ENCODE measurements at places on chromosomes 6 and 20.

- no peak for DNase-seq
Measured at GRCh38 chr6:75746221-75746620, 2.8 kb upstream of the MYO6 start.

DNA sequence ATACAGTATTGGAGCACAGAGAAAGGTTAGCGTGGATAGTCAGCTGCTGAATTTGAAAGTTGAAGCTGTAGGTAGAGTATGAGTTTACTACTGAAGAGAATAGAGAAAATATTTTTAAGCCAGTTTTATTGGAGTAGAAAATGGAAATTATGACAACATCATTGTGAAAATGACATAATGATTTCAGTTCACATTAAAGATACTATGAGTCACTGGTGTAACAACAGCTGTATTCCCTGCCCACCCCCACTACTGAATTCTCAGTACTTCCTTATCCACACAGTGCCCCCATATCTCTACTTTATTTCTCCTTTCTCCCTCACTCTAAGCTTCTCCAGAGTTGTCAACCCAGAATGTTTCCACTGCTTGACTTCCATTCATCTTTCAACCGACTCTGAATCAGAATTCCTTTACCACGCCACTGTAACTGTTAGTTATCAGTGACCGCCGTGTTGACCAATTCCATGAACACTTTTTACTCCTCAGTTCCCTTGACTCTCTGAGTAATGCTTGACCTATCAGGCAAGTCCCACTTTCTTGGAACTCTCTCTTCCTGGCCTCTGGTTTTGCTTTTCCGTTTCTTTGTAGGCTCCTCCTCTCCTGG lies 139.6 kb downstream of the AIG1 start:
- no peak for DNase-seq

DNA sequence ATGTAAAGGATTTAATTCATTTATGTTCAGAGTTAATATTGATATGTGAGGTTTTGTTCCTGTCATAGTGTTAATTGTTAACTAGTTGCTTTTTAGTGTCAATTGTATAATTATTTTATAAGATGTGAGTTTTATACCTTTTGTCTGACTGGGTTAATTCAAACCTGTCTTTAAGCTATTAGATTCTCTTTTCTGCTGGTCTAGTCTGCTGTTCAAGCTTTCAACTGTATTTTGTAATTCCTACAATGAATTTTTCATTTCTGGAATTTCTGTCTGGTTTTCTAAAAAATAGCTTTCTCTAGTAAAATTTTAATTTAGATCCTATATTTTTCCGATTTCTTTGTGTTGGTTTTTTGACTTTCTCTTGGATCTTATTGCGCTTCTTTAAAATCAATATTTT lies 26.5 kb downstream of the IGF2R start:
- no peak for DNase-seq

DNA sequence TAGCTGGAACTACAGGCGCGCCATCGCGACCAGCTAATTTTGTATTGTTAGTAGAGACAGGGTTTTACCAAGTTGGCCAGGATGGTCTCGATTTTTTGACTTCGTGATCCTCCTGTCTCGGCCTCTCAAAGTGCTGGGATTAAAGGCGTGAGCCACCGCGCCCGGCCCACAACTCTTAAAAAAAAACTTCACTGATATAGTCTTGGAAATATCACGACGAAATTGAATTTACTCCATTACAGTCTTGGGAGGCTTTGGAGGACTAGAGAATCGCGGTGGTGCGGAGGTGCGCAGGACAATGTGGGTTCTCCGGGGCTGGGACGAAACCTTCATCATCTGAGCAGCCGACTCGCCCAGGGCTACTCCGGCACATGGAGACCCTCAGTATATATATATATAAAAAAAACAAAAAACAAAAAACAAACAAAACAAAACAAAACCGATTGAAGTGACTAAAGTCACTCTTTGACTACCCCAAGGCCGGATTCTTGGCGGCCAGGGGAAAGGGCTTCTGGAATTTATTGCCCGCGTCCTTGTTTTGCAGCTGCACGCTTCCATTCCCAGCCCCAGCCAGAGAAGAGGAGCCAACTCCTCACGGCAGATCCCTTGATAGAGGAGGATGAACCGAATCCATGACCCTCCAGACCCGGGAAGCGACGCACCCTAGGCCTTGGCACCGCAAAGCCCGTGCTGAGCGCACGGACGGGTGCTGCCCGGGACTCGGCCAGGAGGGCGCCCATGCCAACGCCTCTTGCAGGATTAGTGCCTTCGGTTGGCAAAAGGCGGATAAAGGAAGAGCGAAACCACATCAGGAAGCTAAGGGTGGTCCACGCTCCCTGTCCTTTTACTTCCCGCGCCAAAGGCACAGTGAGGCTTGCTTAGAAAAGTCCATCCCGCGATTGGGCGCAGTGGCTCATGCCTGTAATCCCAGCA lies 1.7 kb upstream of the GCM2 start:
- DNase-seq, result no peak

GRCh38 chr6:100663219-100663863 lies 198.6 kb upstream of the SIM1 start:
- DNase-seq, result no peak

DNA sequence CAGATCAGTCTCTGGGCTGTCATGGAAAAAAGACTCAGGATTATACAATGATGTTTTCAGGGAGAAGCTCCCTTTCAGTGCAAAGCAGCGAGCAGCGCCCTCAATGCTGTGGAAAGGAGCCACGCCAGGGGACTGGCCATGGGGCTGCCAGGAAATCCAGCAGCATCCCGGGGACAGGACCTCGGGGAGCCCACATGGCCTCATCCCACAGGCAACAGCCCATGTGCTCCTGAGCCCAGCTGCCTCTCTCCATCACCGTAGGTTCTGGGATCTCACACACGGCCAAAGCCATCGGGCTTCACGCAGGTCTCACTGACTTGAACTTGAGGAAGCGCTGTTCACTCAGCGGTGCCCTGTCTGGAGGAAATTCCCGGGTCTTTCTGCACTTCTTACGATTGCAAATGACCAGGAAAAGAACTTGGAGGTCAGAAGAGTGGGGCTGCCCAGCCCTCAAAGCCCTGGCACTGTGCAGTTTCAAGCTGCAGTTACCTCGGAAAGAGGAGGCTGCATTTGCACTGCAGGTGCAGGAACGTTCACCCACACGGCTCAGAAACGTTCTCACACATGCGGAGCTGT lies 125.9 kb upstream of the THBS2 start:
- DNase-seq, result no peak

DNA sequence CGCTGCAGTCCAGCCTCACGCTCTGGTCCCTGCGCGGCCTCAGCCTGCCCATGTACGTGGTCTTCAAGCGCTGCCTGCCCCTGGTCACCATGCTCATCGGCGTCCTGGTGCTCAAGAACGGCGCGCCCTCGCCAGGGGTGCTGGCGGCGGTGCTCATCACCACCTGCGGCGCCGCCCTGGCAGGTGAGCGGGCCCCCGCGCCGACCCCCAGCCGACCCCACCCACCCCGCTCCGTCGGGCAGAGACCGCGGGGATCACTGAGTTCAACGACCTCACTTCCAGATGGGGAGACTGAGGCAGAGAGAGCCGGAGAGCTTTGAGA lies 545 bp downstream of the SLC35D3 start:
- DNase-seq, result no peak

DNA sequence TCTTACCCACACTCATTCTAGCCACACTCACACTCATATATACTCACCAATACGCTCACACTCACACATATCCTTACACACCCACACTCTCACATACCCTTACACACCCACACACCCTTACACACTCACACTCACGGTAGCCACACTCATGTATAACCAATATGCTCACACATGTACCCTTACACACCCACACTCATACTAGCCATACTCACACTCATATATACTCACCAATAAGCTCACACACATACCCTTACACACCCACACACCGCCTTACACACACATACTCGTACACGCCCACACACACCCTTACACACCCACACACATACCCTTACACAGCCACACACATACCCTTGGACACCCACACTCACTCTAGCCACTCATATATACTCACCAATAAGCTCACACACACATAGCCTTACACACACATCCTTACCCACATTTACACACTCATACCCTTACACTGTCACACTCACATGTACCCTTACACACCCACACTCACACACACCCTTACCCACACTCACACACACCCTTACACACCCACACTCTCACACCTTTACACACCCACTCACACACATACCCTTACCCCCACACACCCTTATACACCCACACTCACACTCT lies 192.5 kb upstream of the SNX9 start:
- no peak for DNase-seq

- DNase-seq, result no peak
Measured at GRCh38 chr20:58048096-58048702, 180.3 kb downstream of the ANKRD60 start.

- no peak for DNase-seq
Measured at GRCh38 chr6:56364431-56364826, 117.0 kb upstream of the COL21A1 start.

- no peak for DNase-seq
Measured at GRCh38 chr6:24909241-24910216, 26.2 kb downstream of the RIPOR2 start.

DNA sequence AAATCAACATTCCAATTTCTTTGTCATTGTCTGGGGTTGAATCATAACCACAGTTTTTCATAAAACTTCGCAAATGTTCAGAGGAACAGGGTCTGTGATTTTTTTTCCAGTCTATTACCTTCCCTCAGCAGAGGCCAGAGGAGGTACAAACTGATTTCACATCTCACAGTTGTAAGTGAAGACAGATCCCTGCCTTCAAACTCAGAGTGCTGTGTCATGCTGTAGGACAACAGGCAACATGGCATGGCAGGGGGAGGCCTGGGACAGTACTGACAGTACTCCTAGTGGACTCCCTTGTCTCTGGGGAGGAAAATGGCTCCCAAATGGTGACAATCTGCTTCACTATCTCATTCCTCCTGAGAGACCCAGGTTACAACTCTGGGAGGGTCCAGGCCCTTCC lies 308.6 kb downstream of the CDC5L start:
- DNase-seq, result no peak

GRCh38 chr20:45752746-45753145 lies 30.6 kb downstream of the SPINT4 start:
- DNase-seq, result no peak

DNA sequence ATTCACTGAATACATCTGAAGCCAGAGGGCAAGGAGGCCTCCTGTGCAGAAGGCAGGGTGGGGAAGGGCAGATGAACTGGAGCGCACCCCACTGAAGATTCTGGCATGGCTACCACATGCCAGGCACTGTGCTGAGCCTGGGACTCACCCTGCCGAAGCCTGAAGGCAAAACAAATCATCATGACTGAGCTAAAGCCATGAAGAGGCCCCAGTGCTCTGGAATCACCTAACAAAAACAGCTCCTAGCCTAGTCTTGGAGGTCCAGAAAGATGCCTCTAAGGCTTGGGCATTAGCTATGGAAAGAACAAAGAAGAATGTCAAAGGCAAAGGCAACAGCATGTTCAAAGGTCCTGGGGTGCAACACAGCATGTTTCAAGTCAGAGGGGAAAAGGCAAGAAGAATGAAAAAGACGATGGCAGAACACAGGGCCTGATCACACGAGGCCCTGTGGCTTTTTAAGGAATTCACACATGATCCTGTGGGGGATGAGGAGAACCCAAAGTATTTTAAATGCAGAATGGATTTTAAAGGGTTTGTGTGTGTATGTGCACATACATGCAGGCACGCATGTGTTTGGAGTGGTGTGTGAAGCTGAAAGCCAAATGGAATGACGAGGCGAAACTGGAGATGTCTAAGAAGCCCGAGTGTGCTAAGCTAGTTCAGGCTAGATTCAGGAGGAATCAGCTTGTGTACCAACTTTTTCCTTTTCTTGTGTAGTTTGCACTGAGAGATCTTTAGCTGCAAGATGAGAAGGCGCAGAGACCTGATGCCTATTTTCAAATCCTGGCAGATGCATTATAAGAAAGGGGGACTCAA lies 261.4 kb downstream of the ZNF217 start:
- DNase-seq, result no peak

DNA sequence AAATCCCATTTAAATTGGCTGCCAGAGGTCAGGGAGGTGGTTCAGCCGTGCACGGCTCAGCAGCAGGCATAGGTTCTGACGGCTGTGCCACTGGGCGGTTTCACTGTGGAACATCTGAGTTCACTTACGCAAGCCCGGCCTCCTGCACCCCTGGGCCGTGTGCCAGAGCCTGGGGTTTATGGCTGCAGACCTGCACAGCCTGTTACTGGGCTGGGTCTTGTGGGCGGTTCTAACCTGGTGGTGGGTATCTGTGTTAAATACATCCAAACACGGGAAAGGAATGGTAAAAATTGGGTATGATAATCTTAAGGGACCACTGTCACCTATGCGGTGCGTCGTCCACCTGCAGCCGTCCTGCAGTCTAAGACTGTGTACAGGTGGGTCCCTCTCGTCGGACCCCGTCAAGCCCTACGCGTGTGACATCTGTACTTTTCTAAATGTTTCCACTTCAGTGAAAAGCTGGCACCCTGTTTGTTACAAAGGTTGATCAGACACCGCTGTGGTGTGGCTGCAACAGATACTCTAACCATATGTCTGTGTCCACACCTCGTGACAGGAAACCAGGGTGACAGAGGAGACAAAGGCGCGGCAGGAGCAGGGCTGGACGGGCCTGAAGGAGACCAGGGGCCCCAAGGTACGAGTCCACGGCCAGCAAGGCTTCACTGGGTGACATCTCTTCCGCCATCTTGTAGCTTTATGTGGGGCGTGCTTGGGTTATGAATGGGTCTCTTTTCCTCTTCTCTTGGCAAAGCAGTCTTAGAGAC lies 21.5 kb downstream of the COL9A3 start:
- no peak for DNase-seq
